ENCODE measurements at places on chromosomes 12 and 14.
A peak's percentile ranks its signal among the peaks of the same experiment; 100 is the strongest.

- DNase-seq: no peak
Measured at GRCh38 chr12:12996209-12996608, 3.9 kb downstream of the HEBP1 start.

- DNase-seq: no peak
Measured at GRCh38 chr12:14652483-14652882, 43.9 kb downstream of the GUCY2C start.

GRCh38 chr14:31320922-31321766, 99.2 kb downstream of the HEATR5A start:
- DNase-seq: no peak

DNA sequence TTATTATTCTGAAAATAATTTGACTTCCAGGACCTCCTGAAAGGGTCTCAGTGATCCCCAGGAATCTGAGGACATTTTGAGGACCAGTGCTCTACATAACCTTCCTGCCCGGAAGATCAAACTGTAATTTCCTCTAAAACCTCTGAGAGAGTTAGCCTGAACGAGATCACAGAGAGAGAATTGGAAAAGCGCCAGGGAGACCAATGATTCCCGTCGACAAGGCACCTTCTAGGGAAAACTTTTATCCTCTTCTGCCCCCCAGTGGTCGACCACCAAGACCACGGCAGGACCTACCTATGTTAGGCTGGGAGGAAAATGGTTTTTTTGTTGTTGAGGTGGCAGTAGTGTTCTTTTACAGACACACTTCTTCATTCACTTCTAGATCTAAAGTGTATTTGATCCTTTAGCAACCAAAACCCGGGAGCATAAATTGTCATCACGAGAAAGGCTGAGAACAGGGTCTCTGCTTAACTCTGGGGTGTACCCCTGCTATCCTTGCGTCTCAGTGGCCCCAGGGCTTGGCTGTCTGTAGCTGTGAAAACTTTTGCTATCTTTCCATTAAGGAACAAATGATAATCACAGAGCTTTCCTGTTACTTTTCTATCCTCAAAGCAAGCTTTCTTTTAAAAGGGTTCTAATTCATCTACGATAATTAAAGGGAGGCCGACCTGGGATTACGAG, 62.9 kb upstream of the NID2 start:
- DNase-seq: peak; percentile 91

DNA sequence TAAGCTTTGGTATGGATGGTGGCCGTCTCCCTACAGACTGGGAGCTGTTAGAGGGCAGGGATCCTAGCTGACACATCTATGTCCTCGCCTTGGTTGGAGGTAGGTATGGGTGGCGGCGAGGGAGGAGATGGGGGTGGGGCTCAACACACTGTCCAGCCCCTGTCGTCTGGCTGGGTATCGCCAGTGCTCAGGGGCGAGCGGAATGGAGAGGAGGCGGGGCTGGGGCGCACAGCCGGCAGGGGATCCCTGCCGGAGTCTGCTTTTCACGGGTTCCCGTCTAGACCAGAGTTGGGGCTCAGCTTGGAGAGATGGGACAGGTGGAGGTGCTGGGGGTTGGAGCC, 16.1 kb downstream of the TAMALIN start:
- DNase-seq: no peak
